ENCODE measurements at places on chromosomes 13 and 19.

DNA sequence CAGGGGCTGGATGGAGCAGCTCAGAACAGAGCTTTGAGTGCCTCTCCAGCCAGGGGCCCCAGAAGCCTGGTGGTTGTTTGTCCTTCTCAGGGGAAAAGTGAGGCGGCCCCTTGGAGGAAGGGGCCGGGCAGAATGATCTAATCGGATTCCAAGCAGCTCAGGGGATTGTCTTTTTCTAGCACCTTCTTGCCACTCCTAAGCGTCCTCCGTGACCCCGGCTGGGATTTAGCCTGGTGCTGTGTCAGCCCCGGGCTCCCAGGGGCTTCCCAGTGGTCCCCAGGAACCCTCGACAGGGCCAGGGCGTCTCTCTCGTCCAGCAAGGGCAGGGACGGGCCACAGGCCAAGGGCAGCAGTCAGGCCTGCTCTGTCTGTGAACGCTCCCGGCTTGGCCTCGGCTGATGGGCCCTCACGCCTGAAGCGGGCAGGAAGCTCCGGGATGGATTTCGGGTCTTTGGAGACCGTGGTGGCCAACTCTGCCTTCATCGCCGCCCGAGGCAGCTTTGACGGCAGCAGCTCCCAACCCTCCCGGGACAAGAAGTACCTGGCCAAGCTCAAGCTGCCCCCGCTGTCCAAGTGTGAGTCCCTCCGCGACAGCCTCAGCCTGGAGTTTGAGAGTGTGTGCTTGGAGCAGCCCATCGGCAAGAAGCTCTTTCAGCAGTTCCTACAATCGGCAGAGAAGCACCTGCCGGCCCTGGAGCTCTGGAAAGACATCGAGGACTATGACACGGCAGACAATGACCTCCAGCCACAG lies at the start of gene GRK1:
Gene GRK1, plus strand, starts transcription at position 269 of the 751 bp plus-strand sequence. Its CDS starts 168 bp downstream, at position 437.
- no peak for DNase-seq

DNA sequence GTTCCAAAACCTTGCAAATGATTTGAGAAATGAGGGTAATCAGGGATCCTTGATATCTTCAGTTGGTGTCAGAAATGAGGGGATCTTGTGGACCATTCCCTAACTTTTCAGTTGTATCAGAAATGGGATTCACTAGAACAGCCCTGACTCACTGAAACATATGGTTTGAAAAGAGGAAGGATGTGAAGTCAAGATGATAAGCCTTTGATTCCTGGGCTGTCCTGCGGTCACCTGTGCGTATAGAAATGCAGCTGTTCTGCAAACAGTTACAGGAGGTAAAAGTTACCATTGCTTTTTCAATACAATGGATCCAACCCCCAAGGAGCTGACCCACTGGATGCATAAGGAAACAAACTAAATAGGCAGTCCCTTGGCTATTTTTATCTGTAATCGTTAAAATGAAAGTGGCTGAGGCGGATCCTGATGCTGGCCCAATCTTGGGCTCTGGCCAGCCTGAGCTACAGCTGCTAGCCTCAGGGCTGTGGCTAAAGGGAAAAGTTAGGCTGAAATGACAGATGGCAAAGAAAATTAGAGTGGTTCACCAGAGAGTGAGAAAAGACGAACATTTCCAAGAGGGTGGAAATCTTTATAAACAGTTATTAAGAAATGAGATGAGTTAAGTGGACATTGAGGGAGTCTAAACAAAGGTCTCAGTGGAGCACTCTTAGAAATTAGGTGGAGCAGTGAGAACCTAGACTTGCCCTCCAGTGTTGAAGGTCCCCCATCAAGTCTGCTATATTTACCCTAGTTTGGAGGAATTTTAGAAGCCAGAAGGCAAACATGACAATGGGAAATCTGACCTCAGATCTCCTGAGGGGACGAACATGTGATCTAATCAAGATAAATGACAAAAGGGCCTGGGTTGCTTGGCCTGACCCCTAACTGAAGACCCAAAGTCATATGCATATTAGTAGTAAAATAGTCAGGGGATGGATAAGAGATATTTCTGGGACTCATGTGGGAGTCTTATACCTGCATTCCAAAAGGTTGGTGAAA lies 7.6 kb downstream of the SIGLECL1 start:
- no peak for DNase-seq

DNA sequence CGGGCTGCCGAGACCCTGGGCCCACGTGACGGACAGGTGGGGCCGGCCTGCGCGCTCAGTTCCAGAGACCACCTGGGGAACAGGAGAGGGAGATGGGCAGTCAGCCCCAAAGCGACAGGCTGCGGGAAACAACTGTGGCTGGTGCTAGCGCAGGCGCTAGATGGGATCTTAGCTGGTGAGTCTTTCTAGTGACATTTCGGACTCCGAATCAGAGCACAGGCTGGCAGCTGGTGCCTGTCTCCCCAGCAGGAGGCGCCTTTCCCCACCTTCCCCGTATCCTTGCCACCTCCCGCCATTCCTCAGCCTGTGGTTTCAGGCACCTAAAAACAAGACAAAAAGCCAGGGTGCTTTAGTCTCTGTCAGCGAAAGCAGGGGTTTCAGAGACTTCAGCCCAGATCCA lies 19.4 kb upstream of the RANBP3 start:
- no peak for DNase-seq

DNA sequence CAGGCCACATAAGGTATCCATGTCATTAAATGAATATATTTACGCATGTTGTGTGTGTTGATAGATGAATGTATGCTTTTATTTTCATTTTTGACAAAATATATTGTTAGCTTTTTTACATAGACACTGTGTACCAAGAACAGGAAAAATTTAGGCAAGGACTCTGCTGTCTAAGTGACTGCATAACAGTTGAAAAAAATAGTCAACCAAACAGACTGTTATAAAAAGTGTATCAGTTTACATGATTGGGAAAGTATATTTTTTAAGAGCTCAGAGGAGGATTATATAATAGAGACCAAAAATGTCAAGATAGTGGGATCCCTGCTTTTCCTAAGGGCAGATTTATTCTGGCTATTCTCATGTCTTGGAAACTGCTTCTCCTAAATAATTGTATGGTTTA lies 858.0 kb downstream of the SLITRK1 start:
- DNase-seq: no peak

- DNase-seq: no peak
These were observed 2.1 kb downstream of the ZNF575 start for GRCh38 chr19:43534816-43535761.
